ENCODE measurements at places on chromosomes 5 and 9.

- no peak for DNase-seq
These were observed 48.1 kb downstream of the ZNF622 start for GRCh38 chr5:16417398-16418074.

DNA sequence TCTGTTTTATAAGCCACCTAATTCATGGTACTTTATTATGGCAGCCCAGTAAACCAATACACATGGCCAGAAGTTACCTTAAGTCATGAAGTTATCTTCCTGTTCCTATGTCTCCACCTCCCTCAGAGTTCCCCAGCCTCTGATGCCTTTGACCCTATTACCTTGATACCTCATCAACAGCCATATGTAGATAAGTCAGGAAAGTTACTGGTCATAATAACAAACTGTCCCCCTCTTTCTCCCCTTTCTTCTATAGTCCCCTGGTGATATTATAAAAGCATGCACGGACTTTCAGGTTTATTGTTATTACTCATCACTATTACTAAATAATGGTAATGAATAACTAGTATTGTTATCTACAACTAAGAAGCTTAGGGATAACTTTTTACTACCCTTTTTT, 168.9 kb upstream of the FER start:
- DNase-seq: no peak

GRCh38 chr5:81336556-81336955, 35.2 kb downstream of the ZCCHC9 start:
- no peak for DNase-seq

DNA sequence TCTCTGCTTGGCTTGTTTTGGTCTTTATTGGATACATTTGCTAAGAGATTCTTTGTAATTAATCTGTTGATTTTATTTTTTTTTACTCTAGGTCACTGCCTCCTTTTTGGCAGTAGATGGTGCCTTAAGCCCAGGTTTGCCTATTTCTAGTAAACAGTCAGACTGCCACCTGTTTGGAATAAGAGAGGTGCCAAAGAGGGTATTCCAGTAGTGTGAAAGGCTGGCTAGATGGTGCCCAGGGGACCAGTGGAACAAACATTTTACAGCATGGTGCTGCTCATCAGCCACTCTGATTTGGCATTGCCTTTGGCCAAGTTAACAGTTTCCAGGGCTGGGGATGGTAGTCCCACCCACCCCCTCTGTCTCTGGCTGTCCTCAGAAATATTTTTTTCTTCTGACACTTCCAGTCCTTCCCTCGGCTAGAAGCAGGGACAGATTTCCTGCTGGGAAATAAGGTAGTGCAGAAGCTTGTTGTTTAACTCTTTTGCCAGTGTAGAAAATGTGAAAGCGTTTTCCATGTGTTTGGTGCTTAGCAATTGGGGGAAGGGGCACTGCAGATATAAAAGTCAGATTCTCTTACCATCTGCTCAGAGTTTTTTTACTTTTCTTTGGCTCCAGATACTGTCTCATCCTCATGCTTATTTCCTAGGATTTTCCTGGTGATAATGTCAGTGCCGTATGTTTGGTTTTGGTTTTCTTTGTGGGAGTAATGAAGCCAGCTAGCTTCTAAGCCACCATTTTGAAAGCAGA, 36.6 kb upstream of the FBXL7 start:
- DNase-seq: no peak

DNA sequence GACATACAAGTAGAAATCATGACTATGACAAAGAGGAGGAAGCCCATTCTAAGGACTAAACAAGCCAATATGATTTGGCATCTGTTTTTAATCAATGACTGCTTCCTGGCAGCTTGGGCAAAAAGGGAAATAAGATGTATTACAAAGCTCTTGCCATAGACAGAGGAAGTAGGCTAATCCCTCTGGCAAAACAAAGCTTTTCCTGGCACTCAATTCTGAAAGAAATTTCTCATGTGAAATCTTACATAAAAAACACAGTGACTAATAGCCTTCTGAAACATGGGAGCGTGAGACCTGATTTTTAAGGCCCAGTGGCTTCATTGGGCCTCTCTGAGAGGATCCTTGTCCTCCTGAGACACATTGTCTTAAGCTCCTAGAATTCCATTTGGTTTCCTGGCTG, 93.6 kb downstream of the COL23A1 start:
- DNase-seq: no peak

GRCh38 chr5:138737494-138738265, 15.5 kb upstream of the CTNNA1 start:
- no peak for DNase-seq

DNA sequence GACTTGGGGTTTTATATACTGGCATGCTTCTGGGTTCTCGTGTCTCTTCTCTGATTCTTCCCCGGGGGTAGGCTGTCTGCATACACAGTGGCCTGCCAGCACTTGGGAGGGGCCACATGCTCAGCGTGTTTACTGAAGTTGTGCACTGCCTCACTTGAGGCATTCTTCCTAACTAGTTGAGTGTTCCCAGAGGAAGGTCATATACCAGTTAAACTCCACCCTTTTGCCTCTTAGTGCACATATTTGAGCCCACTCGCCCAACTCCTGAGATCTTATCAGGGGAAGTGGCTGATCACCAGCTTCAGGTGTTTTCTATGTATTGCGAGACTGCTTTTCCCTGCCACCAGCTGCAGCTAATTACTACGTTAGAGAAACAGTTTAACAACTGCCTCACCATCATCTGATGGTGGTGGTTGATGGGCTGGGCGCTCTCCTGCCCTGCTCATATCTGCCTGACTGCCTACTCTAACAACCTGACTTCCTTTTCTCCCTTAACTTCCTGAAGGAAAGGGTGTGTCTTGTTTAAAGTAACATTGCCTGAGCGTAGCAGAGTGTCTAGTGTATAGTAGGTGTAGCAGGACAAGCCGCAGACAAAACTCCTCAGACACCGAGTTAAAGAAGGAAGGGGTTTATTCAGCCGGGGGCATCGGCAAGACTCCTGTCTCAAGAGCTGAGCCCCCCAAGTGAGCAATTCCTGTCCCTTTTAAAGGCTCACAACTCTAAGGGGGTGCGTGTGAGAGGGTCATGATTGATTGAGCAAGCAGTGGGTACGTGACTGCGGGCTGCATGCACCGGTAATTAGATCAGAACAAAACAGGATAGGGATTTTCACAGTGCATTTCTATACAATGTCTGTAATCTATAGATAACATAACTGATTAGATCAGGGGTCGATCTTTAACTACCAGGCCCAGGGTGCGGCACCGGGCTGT, 60.1 kb upstream of the CLINT1 start:
- no peak for DNase-seq

GRCh38 chr9:130023144-130023787, 19.7 kb downstream of the FNBP1 start:
- DNase-seq: no peak

DNA sequence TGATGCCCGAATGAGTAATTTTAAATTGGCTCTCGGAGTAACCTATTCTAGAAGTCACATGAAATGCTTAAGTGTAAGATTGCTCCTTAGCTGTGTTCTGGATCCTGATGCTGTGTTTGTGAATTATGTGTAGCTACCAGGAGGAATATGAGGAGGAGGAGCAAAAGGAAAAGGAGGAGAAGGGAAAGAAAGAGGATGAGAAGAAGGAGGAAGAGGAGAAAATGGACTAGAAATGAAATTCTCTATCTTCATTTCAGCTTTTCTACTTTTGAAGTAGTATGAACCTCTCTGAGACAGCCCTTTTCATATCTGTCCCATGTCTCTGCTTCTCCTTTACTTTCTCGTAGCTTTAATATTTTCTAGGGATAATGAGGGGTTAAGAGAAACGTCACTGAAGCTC, 119.4 kb upstream of the ACTBL2 start:
- DNase-seq: no peak

DNA sequence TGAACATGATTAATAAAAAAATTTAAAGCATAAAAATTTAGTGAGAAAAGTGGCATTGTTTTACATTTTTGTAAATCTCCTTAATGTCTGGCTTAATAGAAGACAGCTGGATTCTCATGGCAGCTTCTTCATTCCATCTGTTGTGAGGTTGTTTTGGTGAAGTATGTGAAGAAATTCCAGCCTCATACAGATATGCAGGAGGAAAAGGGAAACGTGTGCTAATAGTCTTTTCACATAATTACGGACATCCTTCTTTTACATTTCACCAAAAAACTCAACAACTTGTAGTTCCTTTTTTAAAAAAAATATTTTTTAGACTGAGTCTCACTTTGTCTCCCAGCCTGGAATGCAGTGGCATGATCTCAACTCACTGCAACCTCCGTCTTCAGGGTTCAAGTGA, 46.9 kb downstream of the HACD4 start:
- DNase-seq: no peak

GRCh38 chr9:4873066-4873465, 80.3 kb downstream of the RCL1 start:
- no peak for DNase-seq

DNA sequence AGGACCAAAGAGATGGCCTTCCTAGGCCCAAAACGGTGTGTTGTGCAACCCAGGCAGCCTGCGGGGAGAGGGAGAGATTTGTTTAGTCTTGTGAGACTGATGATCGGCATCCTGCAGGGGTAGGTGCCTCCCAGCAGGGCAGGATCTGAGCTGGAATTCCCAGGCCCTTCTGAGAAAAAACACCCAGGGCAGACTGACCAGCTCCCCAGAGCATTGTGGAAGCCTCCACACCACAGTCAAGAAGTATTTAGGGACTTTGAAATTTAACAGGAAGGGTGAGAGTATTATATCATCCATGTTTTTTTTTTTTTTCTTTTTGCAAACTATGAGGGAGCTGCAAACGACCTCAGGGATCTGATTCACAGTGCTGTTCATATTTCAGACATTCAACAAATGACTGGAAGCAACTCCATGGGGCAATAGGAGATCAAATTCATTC, 104.5 kb upstream of the LHFPL2 start:
- no peak for DNase-seq

DNA sequence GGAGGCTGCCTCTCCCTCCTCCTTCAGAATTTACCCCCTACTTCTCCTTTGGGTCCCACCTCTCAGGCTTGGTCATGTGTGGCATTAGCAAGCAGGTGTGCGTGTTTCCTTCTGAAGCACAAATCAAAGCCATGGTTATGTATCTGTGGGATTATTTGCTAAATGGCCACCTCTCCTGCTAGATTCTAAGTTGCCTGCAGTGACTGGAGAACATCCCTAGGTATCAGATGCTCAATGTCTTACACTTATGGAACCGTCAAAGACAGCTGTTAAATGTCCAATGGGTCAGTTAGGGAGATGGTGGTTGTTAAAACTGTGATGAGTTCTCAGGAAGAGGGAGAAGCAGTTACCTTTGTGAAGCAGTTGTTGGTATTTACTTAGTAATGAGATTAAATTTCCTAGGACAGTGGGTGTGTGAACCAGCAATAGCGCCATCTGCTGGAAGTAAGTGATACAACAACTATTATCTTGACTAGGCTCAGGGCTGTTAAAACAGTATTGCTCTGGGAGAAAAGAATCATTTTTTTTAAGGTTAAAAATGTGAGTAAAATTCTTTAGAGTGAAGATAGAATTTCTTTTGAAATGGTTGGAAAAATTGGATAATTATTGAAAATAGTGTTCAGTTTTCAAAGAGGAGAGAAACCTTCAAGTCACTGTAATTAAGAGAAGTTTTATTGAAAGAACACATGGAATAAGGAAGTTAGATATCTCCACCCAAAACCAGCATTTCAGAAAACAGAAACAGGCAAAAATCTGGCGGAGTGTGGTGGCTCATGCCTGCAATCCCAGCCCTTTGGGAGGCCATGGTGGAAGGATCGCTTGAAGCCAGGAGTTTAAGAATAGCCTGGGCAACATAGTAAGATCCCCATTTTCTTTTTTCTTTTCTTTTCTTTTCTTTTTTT, 71.3 kb downstream of the TMC1 start:
- DNase-seq: no peak

DNA sequence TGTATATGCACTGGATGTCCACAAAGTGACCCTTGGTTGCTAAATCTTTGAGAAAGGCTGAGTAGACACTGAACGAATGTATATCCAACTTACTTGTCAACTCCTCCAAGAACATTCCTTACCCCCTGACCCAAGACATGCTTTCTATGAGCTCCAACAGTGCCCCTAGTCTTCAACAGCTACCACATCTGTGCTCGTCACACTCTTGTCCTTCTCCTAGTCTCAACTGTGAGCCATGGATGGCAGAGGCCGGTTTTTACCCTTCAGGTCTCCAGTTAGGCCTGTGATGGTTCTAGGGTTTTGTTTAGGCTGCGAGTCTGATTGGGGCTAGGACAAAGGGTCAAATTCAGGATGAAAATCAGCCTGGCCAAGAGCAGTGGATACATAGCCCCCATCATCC, 19.0 kb upstream of the GPX3 start:
- no peak for DNase-seq

GRCh38 chr9:14051419-14051818, 262.5 kb downstream of the NFIB start:
- no peak for DNase-seq

GRCh38 chr5:172616730-172617129, 24.3 kb upstream of the NEURL1B start:
- no peak for DNase-seq

- no peak for DNase-seq
These were observed 32.6 kb downstream of the ECPAS start for GRCh38 chr9:111451570-111451969.

DNA sequence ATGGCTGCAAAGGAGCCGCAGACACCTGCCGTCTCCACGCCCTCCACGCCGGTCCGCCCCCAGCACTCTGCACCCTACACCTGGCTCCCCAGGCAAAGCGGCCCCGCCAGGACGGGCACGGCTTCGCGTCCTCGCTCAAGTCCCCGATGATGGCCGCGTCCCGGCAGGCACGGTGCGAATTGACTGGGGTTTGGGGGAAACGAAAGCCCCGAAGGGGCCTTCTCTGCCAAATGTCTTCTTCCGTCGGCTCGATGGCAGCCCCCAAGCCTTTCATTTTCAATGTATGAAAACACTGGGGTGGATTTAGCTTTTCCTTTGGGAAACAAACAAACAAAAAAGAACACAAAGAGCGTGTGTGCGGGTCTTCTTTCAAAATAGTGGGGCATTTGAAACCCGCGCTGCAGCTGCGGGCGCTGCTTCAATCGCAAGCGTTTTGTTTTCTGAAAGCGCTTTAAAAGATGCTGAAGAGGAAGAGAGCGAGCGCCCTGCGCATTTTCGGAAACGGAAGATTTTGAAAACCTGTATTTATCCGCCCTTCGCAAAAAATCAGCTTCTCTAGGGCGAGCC, 160.0 kb downstream of the RMI1 start:
- no peak for DNase-seq

DNA sequence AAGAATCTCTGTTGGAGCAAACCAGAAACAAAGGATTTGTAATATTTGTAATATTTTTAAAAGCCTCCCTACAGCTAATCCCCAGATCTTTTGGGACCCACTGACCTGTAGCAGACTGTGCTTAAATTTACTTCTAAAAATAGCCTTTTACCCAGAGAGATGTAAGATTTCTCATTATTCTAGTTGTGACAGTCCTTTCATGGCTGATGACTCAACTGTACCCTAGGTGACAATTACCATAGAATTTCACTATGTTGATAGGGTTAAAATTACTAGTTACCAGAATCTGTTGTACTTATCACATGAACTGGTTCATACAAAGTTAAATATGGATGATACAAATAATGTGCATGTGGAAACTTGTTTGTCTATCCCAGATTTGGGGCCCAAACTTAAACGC, 543.9 kb upstream of the SEMA6A start:
- no peak for DNase-seq

- no peak for DNase-seq
These were observed 261.3 kb downstream of the TMEM167A start for GRCh38 chr5:82815871-82816270.

- DNase-seq: no peak
These were observed 35.5 kb downstream of the OR2Y1 start for GRCh38 chr5:180704362-180704761.

GRCh38 chr9:37342895-37343294, 79.6 kb upstream of the GRHPR start:
- no peak for DNase-seq
